ENCODE measurements at places on chromosomes 7 and 10.
A peak's percentile ranks its signal among the peaks of the same experiment; 100 is the strongest.

DNA sequence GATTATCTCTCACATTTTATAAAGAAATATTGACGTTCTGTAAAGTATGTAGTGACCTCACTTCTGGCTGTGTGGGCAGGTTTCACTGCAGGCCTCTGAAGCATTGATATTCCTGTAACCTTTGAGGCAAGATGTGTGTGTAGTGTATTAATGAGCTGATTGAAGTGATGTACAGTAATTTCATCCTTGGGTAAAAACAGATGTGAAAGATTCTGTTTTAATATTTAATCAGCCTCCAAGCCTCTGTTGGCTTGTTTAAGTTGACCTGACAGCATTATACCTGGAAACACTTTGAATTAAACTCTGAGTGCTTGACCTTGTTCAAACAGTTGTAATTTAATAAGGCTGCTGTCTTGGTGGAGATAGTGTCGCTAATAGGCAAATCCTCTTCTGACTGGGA lies 74.9 kb downstream of the KAT6B start:
- no peak for DNase-seq

GRCh38 chr10:53072144-53072543 lies 299.6 kb upstream of the MBL2 start:
- DNase-seq: no peak

DNA sequence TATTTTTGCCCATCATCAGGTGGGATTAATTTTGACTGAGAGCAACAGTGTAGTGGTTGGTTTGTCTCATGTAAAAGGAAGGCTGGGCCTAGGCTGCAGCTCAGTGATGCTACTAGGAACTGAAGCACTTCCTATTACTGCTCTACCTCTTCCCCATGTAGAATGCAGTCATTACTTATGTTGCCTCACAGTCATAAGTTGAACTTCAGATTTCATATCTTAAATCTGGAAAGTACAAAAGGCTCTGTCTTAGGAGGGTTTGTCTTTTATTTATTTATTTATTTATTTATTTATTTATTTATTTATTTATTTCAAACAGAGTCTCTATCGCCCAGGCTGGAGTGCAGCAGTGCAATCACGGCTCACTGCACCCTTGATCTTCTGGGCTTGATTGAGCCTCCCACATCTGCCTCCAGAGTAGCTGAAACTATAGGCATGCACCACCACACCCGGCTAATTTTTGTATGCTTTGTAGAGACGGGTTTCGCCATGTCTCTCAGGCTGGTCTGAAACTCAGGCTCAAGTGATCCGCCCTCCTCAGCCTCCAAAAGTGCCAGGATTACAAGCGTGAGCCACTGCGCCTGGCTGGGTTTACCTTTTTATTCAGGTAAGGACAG lies 721.7 kb upstream of the GALNT17 start:
- DNase-seq: no peak

GRCh38 chr10:7408291-7409044 lies 2.4 kb downstream of the SFMBT2 start:
- no peak for DNase-seq

GRCh38 chr7:78395298-78396036 lies 596.9 kb downstream of the PHTF2 start:
- DNase-seq: no peak

GRCh38 chr10:5611899-5612680 lies 54.3 kb downstream of the ASB13 start:
- peak; percentile 75 for DNase-seq

DNA sequence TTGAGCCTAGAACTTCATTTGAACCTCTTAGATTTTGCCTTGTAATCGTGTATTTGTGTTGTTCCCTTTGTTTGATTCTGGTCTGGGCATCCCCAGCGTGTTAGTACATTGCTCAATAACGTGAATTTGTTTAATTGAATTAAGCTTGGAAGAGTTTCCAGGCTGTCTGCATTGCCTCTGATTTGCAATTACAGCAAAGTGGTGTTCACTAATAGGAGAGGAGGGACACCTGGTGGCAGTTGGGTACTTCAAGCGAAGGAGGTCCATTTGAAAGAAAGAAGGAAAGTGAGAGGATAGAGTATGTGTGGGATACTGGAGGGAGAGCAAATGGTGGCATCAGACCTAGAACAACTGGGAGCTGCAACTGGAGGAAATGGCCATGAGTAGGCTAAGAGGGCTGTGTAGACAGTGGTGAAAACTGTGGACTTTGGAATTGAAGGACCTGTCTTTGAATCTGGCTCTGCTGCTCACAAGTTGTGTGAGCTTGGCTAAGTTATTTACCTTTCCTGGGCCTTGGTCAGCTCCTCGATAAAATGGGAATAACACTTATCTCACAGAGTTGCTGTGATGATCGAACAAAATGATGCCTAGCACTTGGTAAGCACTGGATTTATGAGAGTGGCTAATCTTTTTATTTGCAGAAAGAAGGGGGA lies 15.1 kb downstream of the LSMEM1 start:
- DNase-seq: peak; percentile 44

- DNase-seq: no peak
These were observed 9.3 kb downstream of the SHTN1 start for GRCh38 chr10:116995648-116996047.

DNA sequence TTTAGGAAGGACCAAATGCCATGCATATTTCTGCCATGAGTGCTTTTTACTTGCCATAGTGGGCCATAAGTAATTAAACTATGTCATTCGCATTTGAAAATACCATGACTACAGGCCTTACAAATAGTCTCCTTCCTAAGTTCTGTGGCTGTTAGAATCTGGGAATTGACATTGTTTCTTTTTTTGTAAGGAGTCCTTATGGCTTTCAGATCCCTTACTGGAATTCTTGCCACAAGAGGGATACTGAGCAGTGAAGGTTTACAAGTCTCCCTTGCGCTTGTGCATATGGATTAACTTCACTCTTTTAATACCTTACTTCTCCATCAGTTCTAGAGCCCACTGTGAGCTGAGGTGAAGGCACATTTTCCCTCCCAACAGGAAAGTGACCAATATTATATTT lies 166.0 kb downstream of the NRG3 start:
- no peak for DNase-seq

DNA sequence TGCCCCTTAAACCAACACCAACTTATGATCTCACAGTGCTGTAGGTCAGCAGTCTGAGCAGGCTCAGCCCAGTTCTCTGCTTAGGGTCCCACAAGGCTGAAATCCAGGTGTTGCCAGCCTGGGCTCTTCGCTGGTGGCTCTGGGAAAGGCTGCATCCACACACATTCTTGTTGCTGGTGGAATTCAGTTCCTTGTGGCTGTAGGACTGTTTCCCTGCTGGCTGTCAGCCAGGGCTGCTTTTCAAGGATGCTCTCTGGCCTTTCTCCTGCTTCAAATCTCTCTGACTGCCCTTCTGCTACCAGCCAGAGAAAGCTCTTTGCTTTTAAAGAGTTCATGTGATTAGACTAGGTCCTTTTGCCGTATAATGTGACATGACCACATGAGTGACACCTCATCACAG lies 15.3 kb downstream of the POLL start:
- no peak for DNase-seq

DNA sequence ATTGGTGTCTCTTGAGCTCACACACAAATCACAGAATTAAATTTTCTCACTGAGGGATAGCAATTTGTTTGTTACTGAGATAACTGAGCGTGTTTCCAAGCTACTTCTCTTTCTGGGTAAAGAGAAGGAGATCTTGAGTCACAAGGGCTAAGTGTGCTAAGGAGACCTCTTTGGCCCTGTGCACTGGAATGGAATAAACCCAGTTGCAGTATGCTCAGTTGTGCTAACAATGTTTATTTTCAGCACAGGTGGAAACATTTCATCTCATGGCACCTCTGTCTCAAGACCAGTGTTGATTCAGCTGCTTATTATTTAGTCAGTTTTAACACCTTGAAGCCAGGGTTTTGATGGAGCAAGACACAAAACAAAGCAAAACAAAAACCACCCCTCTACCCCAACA lies 22.5 kb upstream of the UBE2H start:
- DNase-seq: no peak

DNA sequence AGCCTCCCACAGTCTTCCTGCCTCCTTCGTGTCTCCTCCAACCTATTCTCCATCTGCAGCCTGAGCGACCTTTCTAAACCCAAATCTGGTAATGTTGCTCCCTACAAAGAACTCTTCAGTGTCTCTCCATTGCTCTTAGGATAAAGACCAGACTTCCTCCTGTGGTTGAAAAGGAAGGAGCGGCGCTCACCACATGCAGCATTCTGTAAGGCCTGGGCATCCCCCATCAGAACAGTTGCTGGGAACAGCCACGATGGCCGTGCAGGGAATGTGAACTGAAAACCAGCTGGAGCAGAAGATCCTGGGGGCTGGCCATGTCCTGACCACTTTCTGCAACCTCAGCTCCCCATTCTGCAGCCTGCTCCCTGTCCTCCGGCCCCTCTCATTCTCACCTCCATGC lies 237.8 kb upstream of the ZMIZ1 start:
- DNase-seq: no peak

- DNase-seq: no peak
These were observed 594.9 kb downstream of the LRMDA start for GRCh38 chr10:76026176-76026771.

GRCh38 chr10:26879744-26880143 lies 19.0 kb upstream of the ABI1 start:
- no peak for DNase-seq

DNA sequence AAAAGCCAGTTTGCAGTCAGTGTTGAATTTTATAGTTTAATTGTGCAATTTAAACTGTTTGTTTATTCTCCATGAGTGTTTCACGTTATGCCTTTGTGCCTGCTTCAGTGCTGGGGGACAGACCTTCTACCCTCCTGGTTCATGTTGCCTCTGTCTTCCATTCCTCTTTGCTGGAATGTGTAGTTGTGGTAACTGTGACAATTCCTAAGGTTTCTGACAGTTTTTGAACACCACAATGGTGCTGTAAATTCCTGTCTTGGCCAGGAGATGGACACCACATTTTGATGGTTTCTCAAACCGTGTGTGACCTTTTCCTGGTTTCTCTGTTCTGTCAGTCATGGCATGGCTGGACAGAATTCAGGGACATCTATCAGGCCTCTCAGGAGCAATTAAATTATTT lies 201.7 kb downstream of the BICC1 start:
- no peak for DNase-seq

DNA sequence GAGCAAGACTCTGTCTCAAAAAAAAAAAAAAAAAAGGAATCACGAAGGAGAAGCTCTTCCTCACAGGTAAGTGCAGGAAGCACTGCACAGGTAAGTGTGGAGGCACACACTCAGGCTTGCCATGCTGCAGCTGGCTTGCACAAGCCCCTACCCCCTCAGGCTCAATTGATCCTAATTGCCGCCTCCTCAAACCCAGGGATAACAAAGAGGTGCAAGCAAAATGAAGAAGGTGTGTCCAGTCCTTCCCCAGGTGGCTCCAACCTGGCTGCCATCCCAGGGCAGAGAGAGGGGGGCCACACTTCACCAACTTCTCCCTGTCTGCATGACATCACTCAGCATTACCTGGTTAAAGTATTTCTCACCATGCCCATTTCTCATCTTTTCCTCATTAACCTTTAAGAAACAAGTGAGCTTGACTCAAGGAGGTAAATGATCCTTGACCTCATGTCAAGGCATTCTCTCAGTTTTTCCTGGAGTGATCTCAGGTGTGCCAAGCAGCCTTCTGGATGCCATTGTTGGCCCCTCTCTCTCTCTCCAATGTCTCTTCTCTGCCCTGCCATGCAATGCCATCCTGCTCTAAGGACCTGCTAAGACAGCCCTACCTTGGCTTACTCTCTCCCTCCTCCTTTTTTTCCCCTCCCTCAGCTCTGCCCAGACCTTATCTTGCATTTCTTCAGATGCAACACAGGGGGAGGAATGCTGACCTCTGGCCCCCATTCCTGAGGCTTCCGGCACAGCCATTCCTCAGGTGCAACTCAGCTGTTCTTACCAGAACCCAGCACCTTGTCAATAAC lies 13.0 kb upstream of the TRPV6 start:
- no peak for DNase-seq

DNA sequence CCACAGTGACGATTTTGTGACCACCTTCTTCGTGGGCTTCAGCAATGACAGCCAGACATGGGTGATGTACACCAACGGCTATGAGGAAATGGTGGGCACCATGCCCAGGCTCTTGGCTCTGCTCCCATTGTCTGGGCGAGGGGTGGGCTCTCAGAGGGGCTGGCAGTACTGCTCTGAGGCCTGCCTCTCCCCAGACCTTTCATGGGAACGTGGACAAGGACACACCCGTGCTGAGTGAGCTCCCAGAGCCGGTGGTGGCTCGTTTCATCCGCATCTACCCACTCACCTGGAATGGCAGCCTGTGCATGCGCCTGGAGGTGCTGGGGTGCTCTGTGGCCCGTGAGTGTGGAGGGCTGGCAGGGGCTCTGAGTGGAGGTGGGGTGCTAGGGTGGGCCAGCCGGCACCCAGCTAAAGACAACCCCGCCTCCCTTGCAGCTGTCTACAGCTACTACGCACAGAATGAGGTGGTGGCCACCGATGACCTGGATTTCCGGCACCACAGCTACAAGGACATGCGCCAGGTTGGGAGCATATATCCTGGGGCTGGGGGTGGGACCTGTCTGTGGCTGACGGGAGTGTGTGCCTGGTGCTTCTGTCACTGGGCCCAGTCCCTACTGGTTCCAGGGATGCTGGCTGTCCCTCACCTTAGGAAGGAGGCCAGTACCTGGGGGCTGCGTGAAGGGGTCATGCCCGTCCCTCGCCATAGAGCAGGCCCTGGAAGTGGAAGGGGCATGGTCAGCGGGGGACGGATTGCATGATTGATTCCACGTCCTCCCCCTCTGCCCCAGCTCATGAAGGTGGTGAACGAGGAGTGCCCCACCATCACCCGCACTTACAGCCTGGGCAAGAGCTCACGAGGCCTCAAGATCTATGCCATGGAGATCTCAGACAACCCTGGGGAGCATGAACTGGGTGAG lies 6.8 kb downstream of the AEBP1 start:
- DNase-seq: no peak

- DNase-seq: no peak
These were observed 33.4 kb upstream of the SH2D4B start for GRCh38 chr10:80504158-80504811.

DNA sequence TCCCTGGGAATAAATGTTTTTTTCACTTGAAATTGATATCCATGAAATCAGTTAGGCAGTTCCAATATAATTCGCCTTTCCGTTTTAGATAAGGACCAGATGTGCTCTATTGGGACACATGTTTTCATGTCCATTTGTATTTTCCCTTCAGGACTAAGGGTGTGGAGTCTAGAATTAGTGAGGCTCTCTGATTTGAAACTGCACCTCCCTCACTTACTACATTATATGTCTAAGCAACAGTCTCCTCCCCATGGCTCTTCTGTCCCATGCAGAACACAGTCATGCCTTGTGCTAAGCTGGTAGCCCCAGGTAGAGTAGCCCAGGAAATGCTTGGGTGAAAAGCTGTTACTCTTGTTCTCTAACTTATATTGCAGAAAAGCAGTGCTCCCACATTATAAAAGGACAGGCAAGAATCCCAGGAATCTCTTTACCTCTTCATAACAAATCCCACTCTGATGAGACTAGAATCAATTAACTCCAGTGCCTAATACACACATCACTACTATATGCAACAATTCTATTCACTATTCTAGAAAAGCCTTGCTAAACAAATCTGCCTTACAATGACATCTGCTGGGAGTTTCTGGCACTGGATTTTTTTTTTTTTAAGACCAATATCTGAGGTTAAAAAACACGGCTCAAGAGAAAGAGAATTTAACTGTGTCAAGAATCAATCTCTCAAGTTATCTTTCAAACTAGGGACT lies 293.9 kb downstream of the SNX13 start:
- DNase-seq: peak; percentile 18

GRCh38 chr7:104299323-104299722 lies 29.1 kb upstream of the LHFPL3 start:
- no peak for DNase-seq

GRCh38 chr10:127158662-127159061 lies 37.7 kb downstream of the INSYN2A start:
- no peak for DNase-seq

- no peak for DNase-seq
These were observed 54.9 kb downstream of the PDGFA start for GRCh38 chr7:464454-465401.
